Activated CD8-positive, alpha-beta memory T cell treated with anti-CD3 and anti-CD28 coated beads for 1 hour (primary cell): ENCODE measurements at places on chromosomes 5 and 9.

GRCh38 chr5:131457193-131457592 is 177.8 kb downstream of the RAPGEF6 start:
- DNase-seq = no peak

DNA sequence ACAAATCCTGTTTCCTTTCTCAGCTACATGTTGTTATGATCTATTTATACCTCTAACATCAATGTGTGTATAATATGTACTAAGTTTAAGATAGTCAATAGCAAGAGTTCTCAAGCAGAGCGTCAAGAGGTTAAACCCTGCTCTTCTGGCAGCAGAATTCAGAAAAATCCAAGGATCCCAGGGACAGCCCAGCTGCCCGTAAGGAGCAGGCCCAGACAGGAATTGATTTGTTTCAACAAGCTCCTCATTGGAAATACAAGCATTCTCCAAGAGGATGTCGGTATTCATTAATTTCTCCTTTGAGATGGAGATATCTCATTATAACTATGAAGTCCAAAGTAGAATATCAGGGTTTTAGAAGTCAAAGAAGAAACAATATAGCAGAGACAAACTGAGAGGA is 14.9 kb downstream of the EFNA5 start:
- no peak for DNase-seq

DNA sequence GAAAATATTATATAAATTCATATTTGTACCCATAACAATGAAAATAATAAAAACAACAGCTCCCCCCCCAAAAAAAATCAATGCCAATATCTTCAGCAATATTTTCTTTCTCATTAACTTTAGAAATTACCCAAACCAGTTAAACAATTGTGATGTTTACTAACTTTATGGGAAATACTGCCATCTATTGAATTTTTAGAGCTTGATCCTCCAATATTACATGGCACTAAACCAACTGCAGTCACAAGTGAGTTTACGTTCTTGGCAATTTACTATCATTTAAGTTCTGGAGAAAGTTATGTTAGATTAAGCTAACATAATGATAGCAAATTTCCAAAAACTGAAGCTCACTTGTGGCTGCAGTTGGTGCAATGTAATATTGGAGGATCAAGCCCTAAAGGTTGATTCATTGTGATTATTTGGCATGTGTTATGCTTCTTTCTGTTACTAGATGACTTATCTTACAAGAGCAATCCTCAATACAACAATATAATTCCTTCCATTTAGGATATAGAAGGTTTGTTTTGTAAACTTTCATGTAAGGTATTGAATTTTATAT is 379.5 kb downstream of the CDH18 start:
- no peak for DNase-seq

DNA sequence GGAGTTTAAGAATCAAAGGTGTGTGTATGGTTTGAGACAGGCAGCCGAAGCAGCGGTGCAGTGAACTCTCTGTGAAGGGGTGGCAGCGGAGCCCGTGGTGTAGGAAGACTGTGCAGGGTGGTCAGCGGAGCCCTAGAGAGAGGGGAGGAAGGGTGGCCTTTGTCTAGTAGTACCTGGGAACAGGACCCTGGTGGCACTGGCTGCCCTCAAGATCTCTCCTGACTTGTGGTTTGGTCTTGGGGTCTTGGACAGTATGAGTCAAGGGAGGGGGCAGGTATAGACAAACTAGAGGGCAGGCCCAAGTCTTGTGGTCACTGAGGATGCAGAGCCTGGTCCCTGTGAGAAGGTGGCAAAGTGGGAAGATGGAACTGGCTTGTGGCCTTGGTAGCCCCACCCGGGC is 7.1 kb upstream of the NKX2-5 start:
- no peak for DNase-seq

- DNase-seq = no peak
Measured at GRCh38 chr5:93320920-93321445, 260.0 kb downstream of the NR2F1-AS1 start.

DNA sequence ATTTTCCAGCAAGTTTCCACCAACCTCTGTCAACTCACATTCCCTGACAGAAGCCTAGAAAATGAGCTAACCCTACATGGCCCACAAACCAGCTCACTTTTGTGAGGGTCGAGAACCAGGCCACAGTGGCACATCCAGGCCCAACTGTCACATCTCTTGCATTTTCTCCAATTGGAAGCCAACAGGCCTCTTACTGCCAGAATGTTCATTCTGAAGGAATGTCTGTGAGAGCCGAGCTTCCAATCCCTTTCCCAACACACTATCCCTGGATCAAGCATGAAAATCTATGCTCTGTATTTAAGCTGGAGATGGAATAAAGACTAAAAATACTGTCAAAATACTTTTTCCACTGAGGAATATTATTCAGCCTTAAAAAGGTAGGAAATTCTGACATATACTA is 20.0 kb downstream of the MARCHF3 start:
- no peak for DNase-seq

GRCh38 chr9:22120595-22120994 is 111.5 kb upstream of the CDKN2B start:
- no peak for DNase-seq

DNA sequence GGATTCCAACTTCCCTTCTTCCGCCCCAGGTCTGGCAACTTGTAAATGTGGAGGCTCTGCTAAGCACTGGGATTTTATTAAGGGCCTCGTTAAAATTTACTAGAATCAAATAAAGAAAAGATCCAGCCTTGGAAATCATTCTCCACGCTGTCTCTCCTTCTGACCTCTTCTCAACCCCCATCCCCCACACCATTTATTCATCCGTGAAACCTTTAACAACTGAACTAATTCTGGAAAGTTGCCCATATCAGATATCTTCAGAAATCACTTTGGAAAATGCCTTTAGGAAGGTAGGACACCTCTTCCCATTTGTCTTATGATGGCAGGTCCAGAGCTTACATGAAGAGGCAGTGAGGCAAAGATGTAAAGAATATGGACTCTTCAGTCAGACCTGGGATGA is 288.5 kb downstream of the SLIT3 start:
- no peak for DNase-seq

DNA sequence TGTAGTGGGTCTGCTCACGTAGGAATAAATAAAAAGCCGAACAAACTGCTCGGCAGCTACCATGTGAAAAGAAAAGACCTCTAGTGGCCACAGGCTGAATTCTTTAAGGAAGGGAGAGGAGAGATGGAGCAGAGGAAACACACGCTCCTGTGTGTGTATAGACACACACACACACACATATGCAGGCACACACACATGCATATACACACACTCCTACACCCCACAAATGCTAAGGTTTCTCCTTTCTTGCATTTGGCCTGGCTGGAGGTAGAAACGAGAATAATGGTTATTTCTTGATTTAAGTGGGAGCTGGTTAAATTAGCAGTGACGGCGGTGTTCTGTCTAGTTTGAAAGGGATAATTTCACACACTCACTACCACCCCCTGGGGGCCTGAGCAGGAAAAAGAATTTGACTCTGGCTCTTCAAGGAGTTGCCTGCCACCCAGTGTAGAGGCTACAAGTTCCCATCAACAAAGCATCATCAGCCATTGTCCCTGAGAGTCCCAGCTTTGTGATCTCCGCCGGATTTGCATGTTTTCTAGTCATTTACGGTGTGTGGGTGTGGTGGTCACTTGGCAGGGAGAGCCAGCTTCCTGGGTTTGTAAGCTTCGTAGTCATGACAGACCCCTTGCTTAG is at the start of gene INSYN2B:
Gene INSYN2B (minus strand): TSS at position 78 of the 636 bp plus-strand sequence. CDS start 96,597 bp downstream, outside the sequence.
- no peak for DNase-seq

GRCh38 chr5:154397652-154398406 is 48.0 kb upstream of the SAP30L start:
- DNase-seq = no peak

GRCh38 chr9:127059030-127059429 is 63.4 kb downstream of the ANGPTL2 start:
- no peak for DNase-seq
